ENCODE measurements at places on chromosomes 11 and 22.
A peak's percentile ranks its signal among the peaks of the same experiment; 100 is the strongest.

GRCh38 chr11:76803023-76803422 is 19.9 kb downstream of the TSKU start:
- no peak for DNase-seq

DNA sequence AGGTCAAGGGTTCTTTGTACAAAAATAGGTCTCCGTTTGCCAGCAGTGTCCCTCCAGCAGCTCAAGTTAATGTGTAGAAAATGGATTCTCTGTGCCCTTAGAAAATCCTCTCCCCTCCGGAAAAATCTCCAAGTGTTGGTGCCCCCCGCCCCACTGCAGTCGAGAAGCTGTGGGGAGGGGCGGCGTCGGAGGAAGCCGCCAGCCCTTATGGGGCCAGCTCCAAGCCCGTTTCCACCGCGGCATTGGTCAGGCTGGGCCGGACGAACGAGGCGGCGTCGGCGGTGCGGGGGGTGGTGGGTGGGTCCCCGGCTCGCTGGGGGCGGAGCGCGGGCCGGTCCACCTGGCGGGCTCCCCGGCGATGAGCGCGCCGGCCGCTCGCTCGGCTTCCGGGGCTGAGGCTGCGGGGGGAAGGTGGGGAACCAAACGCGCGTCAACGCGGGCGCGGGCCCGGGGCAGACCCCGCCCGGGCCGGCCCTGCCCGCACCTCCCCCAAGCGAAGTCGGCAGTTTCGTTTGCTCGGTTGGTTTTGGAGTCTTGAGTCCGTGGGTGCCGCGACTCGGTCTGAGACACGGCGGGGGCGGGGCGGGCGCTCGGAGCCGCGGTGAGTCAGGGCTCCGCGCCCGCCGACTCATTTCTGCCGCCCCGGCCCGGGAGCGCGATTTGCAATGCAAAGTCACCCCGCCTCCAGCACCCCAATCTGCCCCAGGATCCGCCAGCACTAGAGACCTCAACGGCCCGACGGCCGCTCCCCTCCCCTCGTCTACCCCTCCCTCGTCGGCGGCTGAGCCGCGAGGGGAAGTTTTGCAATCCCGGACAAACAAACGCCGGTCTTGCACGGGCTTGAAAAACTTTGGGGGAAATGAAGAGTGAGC is 1.4 kb downstream of the ASCL2 start:
- peak; percentile 60 for DNase-seq

DNA sequence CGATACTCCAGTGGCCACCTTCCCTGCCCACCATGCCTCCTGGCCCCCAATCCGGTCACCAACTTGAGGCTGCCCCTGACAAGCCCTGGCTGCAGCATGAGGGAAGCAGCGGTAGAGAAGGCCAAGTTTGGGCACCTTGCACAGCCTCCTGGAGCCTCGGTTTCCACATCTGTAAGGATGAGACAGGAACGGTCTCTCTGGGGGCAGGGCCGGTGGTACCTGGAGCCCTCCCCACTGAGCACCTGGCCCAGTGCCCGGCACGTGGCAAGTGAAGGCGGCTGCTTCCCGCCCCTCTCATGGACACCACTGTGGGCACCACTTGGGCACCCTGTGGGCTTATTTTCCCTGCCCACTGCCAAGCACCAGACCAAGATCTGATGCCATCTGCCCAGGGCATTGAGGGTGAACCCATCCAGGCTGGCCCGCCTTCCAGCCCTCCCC is 77.8 kb downstream of the CDKN1C start:
- DNase-seq = peak; percentile 32

DNA sequence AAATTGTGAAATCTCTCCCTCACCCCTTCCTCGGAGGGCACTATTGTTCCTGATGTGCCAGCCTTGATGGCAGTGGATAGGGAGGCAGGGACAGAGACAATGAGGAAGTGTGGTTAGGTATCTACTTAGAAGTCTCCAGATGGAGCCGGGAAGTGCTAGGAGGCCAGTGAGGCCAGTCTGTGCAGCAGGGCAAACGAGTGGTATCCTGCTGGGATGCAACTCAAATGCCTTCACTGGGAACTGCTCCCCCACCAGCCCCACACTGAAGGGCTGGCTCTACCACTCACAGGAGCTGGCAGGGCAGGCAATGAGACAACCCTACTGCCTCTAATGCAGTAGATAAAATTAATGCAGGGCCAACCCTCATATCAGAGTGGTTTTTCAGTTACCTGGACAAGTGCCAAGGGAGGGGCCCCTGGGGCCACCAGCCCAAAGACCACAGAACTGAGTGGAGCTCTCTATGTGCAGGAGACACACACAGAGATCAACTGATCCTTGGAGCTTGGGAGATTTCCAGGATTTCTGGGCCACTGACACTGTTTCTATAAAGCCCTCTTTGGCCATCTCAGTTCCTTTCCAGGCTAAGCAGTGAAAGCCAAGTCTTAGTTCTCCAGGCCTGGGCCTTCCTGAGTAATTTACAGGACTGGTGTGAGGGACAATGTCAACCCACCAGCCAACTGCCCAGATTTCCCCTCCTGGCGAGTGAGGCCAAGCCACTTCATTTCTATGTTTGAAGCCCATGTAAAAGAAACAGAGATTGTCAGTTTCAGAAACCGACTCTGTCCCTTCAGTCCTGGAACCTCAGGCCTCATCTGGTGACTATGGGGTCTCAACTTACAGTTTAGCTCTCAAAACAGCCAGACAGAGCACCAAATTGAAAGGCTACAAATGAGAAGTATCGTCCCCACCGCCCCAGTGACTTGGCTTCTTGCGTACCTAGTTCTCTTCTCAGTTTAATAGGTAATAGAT is 4.1 kb downstream of the MIF start:
- DNase-seq = no peak

GRCh38 chr22:36334821-36335603 is 52.8 kb downstream of the MYH9 start:
- no peak for DNase-seq

DNA sequence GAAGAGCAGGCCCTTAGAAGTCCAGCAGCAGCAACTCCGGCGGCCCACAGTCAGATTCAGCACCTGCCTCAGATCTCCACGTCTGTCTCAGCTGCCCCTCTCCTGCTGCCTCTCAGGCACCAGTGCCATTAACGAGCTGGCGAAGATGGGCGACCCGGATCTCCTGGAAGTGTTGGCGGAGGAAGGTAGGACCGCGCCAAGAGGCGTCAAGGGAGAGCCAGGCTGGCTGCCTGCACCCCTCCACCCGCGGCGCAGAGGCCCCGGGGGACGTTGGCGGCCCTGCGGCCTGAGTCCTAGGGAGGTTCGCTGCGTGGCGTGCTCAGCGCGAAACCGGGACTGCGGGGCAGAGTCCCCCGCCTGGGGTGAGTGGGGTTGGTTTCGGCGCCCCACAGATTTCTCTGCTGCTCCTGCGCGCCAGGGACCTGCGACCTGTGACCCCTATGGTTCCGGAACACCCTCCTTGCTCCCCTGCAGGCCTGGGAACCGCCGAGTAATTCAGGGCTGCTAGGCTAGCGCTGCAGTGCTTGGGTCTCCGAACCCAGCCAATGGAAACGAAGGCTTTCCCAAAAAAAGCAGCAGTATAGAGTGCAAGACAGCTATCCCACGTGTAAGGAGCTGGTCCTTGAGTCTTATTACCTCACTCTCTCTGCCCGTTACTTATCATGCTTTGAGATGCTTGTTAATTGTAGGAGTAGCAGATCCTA is 615 bp downstream of the ANO5 start:
- DNase-seq = peak; percentile 48
